ENCODE measurements at places on chromosomes 2 and 18.

DNA sequence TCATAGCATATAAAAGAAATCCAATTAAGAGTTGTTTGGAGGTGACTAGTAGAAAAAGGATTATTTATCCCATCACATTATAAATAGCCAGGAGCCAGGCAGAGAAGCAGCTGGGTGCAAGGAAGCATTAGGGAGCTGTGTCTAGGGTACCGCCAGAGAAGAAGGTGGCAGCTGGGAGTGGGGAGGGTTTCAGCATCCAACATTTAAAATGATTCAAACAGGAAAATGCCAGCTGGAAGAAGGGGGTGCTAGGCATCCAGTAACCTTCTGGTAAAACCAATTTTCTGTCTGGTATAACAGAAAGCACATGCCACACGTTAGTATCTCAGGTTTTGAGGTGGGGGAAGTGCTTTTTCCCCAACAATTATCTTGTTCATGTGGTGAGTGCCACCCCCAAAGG, 452.4 kb downstream of the ZEB2 start:
- DNase-seq = no peak

DNA sequence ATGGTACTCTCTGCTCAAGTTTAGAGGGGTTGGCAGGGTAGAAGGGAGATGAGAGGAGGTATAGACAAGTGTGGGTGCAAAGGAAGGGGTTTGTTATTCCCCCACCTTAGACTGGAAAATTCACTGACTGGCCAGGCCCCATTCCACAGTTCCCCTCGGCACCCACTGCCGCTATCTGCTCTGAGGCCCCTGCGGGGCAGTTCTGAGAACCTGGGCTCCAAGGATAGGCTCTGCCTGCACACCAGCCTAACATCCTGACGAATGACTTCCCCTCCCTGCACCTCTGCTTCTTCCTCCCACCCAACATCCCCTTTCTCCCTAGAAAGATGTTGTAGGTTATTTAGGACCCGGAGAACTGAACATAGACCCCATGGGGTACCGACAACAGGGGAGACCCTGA, 303.9 kb upstream of the HDAC4 start:
- DNase-seq = no peak

DNA sequence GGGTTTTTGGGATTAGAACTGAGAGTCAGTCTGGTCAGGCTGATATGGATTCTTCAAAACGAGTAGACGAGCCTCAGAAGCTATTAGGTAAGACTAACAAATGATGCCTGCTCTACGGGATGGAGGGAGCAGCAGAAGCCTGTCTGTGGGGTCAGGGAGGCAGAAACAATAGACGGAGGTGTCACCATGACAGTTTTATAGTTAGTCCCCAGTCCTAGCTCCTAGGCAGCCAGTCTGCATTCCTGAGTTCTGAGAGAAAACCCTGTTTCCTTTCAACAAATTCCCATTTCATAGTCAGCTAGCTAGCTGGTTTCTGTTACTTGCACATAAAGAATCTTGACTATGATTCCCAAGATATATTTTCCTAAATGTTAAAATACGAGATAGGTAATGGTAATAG, 542.1 kb downstream of the PID1 start:
- DNase-seq = no peak

DNA sequence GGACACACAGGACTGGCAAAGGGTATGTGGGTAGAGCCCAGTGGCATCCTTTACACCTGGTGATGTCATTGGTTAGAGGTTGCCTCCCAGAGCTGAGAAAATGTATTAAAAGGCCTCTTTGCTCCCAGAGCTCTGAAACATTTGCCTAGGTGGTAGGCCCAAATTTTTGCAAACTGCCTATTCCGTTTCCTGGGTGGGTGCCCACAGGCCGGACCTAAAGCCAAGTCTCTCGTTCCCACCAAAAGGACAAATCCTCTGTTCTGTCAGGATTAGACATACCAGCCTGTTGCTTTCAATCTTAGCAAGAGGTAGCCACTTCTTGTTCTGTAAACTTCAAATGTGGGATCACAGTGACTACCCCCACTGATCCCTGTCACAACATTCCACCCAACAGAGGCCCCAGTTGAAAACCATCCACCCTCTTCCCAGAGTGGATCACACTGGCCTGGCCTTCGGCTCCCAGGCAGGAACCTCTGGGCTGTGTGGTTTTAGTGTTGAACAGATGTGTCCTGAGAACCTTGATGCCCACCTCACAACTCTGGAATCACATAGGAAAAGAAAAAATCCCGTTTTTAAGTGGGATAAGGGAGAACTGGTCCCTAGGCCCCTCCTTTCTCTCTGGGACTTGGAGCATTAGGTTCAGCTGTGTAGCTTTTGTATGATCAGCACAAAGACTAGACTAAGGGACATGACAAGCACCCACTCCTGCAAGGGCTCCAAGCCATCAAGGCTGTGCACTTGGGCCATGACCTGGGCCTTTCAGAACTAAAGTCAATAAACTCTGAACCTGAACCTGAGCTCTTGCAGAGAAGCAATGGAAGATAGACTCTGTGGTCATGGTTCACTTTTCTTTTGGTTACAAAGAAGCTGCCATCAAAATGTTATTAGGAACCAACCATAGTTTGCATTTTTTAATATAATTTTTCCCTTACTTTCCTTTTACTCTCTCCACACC, 211.3 kb downstream of the CYP26B1 start:
- DNase-seq = no peak

DNA sequence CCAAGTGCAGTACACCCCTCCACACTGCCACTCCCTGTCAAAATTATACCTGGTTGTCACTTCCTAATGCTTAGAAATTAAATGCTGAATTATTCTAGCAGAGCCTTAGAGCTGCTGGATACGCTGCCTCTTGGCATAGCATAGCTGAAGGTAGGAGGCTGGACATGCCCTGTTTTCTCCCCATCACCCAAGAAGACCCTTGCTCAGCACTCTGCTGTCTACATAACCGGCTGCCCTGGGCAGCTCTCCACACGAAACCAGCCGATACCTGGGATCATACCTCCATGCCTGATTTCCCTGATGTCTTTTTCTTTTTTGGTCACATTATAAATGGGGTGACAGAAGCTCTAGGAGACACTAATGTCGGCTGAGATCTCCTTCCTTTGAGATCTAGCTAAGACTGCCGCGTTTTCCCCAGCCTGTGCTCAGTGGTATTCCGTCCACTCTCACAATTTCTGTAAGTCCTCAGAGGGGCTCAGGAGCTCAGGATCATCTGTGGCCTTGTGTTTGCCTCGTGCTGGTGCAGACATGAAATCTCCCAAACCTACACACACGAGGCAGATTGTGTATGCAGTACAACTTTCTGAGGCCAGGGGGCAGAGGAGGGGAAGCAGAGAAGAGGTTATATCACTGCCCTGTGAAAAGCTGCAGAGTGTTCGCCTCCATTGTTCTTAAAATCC, 13.5 kb upstream of the ZAP70 start:
- DNase-seq = peak; percentile 17

GRCh38 chr2:75604484-75604883, 42.1 kb upstream of the MRPL19 start:
- no peak for DNase-seq

- DNase-seq = no peak
Measured at GRCh38 chr2:239339726-239340601, 60.9 kb downstream of the HDAC4 start.

GRCh38 chr2:164913640-164914350, 41.5 kb downstream of the SLC38A11 start:
- no peak for DNase-seq

DNA sequence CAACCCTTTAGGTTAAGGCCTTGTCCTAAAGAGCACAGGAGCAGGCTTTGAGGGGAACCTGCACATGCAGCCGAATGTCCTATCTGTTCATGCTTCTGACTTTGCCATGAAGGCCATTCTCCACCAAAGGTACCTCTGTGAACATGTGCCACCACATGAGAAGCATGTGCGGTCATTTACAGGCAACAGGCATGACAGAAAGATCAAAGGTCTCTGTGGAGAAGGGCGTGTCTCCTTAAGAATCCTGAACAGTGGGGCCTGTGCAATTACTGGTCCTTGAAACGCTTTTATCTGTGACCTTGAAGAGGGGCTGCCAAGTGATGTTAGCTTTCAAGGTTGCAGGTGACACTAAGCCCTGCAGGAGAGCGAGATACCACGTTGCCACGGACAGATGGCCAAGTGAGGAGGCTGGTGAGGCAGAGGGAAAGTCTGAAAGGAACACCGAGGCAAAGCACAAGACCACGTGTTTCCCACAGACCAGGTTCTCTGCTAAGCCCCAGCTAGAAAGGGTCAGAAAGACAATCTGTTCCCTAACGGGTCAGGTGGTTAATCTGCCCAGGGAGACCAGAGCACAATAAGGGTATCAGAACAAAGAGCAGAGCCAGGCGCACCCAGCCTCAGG, 19.5 kb upstream of the POMC start:
- no peak for DNase-seq

DNA sequence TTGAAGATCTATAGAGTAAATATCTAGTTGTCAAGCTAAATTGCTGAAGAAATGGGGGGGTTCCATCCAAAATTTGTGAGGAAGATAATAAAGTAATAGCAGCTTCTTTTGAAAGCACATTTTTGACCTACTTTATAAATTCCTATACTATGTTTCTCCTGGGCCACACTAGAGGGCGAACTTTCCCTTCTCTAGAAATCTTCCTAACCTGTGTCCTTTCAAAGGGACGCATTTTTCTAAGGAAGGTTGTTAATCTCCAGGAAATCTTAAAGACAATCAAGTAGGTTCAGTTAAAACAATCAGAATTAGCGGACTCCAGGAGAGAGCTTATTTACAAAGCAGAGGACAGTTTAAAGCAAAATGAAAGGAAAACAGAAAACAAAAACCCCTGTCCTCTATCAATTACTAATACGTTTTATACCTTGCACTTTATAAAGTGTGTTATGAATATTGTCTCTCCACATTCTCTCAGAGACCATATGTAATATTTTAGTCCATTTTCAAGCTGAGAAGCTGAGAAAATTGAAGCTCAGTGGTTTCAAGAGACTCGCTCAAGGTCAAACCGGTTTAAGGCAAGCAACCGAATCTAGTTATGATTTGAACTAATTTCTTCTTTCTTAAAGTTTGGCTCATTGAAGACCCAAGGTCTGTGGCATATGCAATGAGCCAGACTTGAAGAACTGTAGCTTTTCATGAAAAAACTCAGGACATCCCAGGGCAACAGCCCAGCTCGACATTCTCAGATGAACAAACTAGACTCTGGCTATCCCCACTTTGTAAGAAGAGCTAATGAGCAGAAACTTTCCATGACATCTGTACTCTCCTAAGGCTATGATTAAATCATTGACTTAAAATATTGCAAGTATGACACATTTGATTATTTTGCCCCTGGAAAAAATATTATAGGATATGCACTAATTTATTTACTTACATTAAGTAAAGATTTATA, 273.6 kb downstream of the PAX3 start:
- DNase-seq = peak; percentile 12

GRCh38 chr2:72149556-72150156, 2.0 kb upstream of the CYP26B1 start:
- no peak for DNase-seq

GRCh38 chr18:11956371-11957308, 24.7 kb upstream of the IMPA2 start:
- DNase-seq = no peak

DNA sequence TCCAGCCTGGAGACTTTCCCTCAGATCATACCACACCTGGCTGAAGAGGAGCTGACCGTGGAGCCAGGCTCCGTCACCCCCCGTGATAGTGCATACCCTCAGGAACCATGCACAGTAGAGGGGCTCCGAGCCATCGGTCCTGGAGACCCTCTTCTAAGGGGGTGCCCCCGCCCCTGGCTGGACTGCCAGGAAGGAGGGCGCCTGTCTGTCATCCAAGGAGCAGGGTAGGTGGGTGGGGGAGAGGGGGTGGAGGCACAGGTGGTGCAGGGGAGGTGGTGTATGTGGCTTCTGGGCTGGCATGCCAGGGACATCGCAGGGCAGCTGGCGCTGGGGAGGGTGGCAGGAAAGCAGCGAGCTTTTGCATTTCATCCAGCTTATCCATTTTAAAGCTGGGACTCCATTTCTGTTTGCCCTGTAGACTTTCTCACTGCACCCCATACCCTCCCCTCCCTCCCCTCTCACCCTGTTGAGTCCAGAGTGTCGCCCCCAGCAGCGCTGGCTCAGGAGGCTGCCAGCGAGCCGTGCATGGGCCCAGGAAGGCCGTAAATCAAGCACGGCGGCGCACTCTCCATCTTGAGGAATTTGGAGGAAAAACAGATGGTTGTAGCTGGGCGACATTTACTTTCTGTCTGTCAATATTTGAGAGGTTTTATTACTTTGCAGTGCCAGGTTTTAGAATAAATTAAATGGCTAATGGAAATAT, 56.2 kb upstream of the HS6ST1 start:
- DNase-seq = no peak

GRCh38 chr18:39205565-39206195, 1640.1 kb upstream of the CELF4 start:
- DNase-seq = no peak

DNA sequence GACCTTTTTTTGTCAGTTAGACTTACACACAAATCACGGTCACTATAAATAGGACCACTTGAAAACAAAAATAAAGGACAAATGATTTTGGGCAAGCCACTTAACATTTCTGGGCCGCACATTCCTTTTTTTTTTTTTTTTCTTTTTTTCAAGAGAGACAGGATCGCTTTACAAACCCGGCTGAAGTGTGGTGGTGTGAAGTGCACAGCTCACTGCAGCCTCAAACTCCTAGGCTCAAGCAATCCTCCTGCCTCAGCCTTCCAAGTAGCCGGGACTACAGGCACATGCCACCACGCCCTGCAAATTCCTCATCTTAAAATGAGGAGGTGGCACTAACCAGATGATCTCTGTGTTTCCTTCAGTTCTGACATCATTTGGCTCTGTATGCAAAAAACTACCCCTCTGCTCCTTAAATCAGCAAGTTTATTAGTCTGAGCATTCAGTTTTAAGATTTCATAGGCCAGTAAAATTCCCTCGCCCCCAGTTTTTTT, 28.3 kb upstream of the MRO start:
- DNase-seq = no peak

DNA sequence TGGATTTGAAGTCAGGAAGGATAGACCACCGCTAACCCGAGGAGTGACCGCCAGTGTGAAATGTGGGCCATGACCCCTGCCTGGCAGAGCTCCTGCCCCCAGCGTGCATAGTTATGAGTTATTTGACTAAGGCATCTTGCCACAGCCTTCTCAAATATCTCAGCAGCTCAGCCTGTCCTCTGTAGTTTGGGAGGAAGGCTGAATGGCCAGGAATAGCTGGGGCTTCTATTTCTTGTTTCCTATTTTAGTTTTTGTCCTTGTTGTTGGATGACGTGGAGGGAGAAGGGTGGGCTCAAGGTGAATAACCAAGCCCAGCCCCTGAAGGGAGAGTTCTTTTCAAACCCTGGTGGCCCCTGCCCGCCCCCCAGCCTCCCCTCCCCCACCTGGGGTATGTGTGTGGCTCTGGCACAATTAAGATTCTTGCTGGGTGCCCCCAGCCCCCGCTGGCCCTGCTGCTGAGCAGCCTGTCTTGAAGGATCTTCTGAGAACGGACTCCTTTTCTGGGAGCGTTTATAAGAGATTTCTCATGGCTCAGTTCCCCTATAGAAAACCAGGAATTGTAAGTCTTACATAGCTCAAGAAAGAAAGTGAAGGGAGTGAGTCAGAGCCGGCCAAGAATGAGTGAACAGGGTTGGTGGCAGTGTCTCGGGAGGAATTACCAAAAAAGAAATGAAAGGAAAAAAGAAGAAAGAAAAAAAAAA, 157.4 kb downstream of the GLI2 start:
- no peak for DNase-seq

GRCh38 chr2:233912691-233913423, 4.3 kb upstream of the TRPM8 start:
- peak; percentile 13 for DNase-seq

- no peak for DNase-seq
Measured at GRCh38 chr2:17599617-17600016, 59.1 kb downstream of the VSNL1 start.

- no peak for DNase-seq
Measured at GRCh38 chr2:85728883-85729824, 24.6 kb upstream of the ATOH8 start.
